ENCODE measurements at places on chromosomes 4 and X.

DNA sequence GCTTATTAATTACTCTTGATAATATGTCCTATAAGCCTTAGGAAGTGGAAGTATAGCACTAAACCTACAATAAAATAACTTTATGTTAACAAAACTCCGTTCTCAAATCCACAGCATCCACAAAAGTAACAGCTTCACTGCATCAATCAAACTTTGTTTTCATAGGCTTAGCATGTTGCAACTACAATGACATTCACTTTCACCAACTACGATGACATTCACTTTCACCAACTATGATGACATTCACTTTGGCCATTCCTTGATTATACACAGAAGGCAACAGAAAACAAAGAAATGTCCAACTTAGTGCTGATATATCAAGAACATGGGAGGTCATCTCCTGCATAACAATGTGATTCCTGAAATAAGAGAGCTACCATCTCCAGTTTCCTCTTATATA is 44.3 kb downstream of the FBXL5 start:
- DNase-seq: no peak

DNA sequence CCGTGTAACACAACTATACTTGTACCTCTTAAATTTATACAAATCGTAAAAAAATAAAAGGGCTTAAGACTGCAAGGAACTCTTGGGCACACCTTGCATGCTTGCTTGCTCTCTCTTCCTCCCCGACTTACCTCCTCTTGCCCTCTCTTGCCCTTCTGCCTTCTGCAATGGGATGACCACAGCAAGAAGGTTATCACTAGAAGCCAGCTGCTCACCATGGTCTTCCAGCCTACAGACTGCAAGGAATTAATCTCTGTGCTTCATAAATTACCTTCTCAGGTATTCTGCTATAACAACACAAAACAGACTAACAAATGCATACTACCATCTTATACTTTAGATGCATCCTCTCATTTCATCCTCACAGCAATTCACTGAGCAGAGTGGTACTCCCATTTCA is 92.1 kb downstream of the MRPL1 start:
- DNase-seq: no peak

DNA sequence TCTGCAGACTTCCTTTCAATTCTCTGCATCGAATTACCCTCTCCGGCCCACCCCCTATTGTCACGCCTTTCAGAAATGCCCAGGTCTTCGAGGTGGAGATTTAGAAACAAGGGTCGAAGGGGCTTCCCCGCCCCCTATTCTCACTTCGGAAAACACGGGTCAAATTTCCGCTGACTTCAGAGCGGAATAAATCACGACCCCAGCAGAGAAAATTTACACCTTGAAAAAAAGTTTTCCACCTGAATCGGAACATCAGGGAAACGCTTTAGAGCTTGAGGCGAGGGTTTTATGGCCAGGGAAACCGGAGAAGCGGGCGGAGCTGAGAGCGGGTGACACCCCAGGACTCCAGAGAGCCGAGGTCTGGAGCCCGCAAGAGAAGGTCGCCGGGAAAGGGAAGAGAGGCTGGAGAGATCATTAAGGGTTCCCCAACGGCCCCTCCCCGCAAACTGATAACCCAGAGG is 1.6 kb downstream of the SHISA3 start:
- DNase-seq: no peak

GRCh38 chr4:122050841-122051240 is 99.0 kb upstream of the TRPC3 start:
- DNase-seq: no peak

- DNase-seq: no peak
Observed at GRCh38 chr4:3872834-3873313, 106.7 kb downstream of the ADRA2C start.

- DNase-seq: no peak
Observed at GRCh38 chrX:44874420-44875184, 1.6 kb downstream of the KDM6A start.

GRCh38 chrX:74187211-74187610 is 116.8 kb upstream of the ZCCHC13 start:
- DNase-seq: no peak

GRCh38 chrX:23341452-23341851 is 6.8 kb downstream of the PTCHD1 start:
- no peak for DNase-seq

GRCh38 chr4:6682862-6683590 is 10.7 kb upstream of the S100P start:
- DNase-seq: no peak

DNA sequence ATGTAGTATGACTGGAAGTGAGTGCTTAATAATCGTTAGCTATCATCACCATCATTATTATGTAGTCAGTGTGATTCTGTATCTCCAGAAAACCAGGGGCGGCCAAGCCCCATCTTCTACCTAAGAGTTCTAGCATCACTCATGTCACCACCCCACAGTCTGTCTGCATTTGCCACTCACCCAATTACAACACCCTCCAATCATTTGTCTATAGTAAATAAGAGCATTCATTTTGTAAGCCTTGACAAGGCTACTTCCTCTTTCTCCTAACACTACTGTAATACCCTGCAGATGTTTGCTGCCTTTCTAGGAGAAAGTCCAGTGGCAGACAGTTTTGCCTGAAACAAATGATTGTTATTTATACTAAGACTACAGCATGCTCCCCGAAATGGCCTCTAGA is 15.8 kb upstream of the IL21 start:
- no peak for DNase-seq

DNA sequence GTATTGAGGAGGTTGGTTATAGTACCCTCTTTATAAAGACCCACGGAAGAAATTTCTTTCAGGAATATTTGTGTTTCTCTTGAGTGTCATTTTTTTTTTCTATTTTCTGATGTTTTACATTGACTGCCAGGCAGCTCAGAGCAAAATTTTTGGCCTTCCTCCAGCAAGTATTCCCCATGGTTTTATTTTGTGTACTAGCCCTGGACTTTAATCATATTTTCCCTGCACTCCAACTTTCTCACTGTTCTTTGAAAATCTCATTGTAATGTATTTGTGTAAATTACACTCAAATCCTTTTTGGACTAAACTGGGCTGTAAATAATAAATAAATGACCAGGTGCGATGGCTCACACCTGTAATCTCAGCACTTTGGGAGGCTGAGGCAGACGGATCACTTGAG is 45.6 kb upstream of the USP46 start:
- no peak for DNase-seq

DNA sequence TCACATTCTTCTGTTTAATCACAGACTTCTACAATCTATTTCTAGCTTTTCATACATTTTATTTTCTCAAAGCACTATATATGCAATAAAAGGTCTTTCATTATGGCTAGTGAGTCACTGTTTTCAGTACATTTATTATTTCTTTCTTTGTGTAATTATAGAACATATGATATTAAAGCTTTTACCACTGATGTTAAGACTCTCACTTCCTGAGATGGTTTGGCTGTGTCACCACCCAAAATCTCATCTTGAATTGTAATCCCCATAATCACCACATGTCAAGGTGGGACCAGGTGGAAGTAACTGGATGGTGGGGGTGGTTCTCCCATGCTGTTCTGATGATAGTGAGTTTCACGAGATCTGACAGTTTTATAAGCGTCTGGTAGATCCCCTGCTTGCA is 41.9 kb downstream of the UBA6 start:
- DNase-seq: no peak

DNA sequence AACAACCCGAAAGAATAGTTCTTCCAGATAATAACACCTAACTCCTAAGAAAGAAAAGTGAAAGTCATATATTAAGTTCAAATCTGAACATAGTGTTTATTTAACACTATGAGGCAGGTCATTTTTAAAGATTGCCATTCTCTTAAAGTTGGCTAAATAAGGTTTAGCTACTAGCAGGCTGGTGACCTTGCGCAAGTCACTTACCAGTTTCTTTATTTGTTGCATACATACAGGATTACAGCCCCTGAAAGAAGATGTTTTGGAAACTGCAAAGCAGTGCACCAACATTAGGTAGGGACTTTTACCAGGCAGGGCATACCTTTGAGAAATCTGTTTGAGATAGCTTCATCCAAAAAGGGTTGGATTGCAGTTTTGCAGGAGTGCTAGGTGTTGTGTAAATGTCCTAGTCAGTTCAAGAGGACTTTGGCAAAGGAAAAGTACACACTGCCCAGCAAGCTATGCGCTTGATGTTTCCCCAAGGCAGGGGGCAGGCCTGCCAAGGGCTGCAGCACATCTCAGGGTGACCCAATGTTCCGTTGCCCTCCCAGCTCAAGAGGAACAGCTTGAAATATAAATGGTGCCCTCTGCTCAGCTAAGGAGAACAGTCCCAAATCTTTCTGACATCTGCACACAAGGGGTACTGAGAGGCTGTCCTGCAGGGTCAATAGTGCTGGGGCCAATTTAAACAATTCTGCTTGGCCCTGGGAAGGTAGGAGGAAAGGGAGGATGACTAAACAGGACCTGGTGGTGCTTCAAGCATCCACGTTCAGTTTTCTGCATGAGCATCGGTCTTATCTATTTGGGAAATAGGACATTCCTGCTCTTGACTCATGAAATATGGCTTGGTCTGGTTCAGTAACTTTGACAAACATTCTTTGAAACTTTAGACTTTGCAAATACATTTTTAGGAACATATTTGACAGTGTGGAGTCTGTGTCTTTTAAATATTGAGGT is 130.8 kb downstream of the COL4A6 start:
- DNase-seq: no peak

DNA sequence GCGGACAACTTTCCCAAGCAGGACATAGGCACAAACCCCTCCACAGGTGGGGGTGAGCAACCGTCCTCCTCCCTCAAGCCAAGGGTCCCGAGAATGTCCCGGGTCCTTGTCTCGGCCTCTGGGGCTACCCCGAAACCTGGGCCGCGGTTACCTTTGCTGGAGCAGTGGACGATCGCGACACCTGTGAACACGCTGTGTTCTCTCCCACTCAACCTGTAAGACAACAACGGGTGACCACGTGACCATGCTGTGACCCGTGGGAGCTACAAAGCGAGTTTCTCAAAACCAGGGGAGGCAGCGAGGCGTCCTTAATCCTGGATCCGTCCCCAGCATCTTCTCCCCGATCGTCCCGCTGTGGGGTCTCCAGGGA is 17.9 kb downstream of the ASMTL start:
- no peak for DNase-seq

DNA sequence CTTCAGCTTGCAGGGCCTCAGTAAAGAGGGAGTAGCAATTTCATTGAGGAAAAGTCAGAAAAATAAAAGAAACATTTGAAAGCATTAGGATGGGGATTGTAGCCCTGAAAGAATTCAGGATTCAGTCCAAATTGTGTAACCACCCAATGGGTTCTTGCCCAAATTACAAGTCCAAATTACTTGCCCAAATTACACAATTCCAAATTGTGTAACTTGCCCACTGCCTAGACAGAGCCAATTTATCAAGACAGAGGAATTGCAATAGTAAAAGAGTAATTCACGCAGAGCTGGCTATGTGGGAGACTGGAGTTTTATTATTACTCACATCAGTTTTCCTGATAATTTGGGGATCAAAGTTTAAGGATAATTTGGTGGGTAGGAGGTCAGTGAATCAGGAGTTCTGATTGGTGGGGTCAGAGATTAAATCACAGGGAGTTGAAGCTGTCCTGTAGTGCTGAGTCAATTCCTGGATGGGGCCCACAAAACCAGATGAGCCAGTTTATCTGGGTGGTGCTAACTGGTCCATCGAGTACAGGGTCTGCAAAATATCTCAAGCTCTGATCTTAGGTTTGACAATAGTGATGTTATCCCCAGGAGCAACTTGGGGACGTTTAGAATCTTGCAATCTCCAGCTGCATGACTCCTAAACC is 18.1 kb upstream of the PAGE5 start:
- DNase-seq: no peak

DNA sequence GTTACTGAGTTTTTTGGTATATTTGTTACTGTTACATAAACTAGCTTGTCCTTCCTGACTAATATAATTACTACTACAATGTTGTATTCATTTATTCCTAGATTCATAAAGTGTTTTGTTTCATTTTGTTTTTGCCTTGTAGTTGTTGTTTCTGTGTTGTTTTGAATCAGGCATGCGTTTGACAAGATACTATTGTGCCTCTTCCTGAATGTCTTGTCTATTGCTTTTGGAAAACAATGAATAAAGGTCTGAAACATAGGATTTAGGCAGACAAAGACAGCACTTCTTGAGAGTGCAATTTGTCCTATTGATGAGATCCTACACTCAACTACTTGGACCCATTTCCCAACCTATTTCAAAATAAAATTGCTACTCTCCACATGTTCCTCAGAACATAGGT is 630.4 kb upstream of the BOD1L1 start:
- no peak for DNase-seq

All from stimulated activated CD8-positive, alpha-beta memory T cell treated with anti-CD3 and anti-CD28 coated beads, Interleukin-4, amount 100 ng/mL, for 1 hour (primary cell).